ENCODE measurements at places on chromosomes 12 and 14. TPM values are rescaled to one million over a fixed set of nuclear protein-coding genes. Genes with fewer than 3 reads are reported as not detected.

The CLEC2D gene
- total RNA-seq = 350 TPM

The CLEC7A gene
- not detected for total RNA-seq

The RDH12 gene
- not detected for total RNA-seq

The B3GNT4 gene
- 1.0 TPM for total RNA-seq

The PPM1H gene
- total RNA-seq = not detected

The SLC35E3 gene
- 6.3 TPM for total RNA-seq

The NRIP2 gene
- total RNA-seq = not detected

The KCNH3 gene
- 2.9 TPM for total RNA-seq

The TCL1B gene
- total RNA-seq = not detected
